ENCODE measurements at places on chromosomes 2 and 18. TPM values are rescaled to one million over a fixed set of nuclear protein-coding genes. Genes with fewer than 3 reads are reported as not detected.

The TDRD15 gene
- total RNA-seq: not detected

The RGPD3 gene
- total RNA-seq: 1.3 TPM

The RNF144A gene
- 3.3 TPM for total RNA-seq

The OXER1 gene
- not detected for total RNA-seq

The CXCR1 gene
- total RNA-seq: not detected

The UPP2 gene
- not detected for total RNA-seq

The ADCYAP1 gene
- total RNA-seq: 5.0 TPM

The CPO gene
- 0.62 TPM for total RNA-seq

The RNF103 gene
- 10.9 TPM for total RNA-seq

The CRYBA2 gene
- total RNA-seq: not detected

DNA sequence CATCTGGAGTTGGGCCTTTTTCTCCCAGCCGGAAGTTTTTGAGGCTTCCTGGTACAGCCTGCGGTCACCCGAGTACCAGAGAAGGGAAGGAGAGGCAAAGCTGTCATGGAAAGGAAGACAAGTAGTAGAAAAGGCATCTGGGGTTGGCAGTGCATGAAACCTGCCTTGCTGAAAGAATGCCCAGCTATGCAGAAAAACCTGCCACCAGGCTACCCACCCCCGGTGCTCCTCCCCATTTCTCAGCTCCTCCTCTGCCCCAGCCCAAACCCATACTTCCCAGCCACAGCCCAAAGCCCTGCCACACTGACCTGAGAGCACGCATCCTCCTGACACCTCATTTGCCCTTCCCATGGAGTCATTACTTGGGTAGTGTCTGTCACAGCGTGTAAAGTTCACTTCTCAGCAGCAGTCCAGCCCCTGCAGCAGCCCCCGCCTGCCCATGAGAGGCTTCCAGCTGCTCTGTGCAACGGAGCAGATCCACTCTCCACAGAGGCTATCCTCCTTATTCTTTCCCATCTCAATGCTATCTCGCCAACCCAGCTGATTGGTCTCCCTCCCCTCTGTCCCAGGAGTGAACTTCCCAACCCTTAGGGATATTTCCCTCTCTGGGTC, 40.4 kb upstream of the MAL start:
- DNase-seq: no peak

GRCh38 chr2:204718607-204719006, 173.3 kb downstream of the PARD3B start:
- DNase-seq: no peak

DNA sequence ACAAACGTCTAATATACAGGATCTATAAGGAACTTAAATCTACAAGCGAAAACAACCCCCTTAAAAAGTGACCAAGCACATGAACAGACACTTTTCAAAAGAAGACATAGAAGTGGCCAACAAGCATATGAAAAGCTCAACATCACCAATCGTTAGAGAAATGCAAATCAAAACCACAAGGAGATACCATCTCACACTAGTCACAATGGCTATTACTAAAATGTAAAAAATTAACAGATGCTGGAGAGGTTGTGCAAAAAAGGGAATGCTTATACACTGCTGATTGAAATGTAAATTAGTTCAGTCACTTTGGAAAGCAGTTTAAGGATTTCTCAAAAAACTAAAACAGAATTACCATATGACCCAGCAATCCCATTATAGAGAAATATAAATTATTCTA, 1148.5 kb upstream of the FAM98A start:
- DNase-seq: no peak

DNA sequence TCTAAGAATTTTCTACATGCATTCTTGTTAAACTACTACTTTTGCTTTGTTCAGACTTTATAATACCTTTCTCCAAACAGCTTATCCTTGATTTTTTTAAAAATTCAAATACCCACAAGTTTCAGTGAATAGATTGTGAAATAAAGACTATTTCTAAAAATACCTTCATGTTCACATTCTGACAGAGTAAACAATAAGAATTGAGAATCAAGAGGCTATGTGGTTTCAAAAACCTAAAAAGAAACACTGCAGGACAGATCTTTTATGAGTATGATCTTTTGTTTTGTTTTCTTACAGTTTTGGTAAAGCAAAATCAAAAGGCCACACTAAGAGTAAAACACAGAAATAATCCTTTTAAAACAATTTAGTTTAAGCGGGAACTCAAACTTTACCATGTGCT, 21.2 kb downstream of the ALS2 start:
- no peak for DNase-seq

- no peak for DNase-seq
These were observed 88.9 kb upstream of the BCL2L11 start for GRCh38 chr2:111031546-111032478.

GRCh38 chr2:14716319-14716718, 83.8 kb downstream of the LRATD1 start:
- DNase-seq: no peak

- no peak for DNase-seq
These were observed 317.5 kb upstream of the RAB6C start for GRCh38 chr2:129661935-129662334.

DNA sequence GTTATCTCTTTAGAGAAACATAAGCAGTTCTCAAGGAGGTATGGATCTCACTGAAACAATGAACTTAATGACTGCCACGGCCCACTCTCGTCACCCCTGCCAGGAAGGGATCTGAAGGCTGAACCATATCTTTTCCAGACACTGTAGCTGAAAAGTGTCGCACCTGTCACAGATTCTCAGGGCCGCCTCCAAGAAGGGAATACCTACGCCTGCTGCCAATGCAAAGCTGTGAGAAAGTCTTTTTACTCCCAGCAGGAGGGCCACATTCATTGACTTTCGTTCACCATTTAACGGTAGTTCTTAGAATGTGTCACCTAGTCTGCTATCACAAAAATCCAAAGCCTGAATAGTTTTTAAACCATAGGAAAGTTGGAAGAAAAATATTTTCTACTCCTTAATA, 66.7 kb upstream of the SH3BP4 start:
- DNase-seq: no peak

GRCh38 chr18:37712776-37713175, 147.2 kb upstream of the CELF4 start:
- no peak for DNase-seq

DNA sequence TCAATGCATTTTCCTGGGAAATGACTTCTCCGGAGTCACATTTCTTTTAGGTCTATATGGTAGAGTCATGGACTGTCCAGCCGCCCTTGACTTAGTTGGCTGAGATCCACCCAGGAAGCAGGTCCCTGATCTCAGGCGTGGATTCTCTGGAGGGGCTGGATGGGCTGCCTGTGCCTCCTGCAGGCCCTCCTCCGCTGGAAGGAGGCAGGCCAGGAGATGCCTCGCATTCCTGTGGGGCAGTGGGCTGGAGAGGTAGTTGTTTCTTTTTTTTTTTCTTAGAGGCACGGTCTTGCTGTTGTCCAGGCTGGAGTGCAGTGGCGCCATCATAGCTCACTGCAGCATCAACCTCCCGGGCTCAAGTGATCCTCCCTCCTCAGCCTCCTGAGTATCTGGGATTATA, 129.0 kb upstream of the MYCN start:
- no peak for DNase-seq

DNA sequence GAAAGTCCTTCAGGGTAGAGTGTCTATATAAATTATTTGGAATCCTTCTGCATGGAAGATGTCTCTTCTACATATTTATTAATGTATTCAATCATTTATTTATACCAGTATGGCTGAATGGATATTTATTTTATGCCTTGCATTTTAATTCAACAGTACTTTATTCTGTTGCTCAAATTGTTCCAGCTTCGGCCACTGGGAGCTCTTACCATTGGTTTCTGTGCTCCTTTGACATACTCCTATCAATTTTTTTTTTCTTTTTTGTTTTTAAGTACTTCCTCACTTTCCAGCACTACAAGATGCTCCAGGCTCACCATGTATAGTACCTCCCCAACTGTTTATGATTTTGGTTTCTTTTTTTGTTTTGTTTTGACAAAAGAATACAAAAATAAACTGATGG, 39.4 kb upstream of the WIPF1 start:
- no peak for DNase-seq

GRCh38 chr18:2961821-2962220, 51.1 kb downstream of the LPIN2 start:
- DNase-seq: no peak

DNA sequence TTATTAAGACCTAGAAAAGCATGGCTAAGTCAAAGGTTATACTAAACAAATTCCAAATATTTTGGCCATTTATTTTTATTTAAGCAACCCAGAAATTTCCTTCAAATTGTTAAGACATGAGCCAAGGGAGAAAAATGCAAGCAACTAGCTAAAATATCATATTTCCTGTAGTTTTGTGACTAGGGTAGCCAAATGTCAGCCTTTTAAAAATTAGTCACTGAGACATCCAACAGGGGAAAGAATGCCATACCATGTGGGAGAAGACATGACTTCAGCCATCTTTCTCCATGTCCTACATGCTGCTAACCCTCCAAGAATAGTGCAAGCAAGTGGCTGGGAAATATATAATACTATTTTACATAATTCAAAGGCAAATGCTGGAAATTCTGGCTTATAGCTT, 197.9 kb downstream of the DSEL start:
- no peak for DNase-seq
